NCI-H2081 (cell line): ENCODE measurements at places on chromosomes 12 and 14.

DNA sequence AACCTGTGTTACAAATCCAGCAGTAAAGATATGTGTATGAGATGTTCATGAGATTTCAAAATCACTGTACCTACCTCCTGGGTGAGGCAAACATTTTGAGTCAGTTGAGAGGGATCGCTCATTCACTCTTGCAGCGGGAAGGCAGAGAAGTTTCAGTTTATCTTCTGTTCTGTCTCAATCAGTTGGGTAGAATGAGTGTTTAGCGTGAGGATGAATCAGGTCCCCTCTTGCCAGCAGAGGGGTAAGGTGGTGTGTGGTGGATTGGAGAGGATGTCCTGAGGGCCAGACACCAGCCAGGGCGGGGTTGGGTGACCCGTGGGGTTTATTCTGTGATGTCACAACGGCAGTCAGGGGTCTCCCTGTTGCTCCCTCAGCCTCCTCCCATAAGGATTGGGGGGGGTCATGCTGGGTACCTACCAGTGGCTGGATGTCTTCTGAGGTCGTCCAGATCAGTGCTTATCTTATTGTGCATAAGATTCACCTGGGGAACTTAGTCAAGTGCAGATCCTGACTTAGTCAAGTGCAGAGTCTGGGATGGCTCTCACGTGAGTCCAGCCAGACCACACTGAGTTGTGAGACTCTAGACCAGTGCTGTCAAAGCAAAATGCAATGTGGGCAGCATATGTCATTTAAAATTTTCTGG, at the start of gene GSG1:
GSG1 (minus strand) TSS at position 277 of the 643 bp plus-strand sequence; CDS start at position 122, 155 bp downstream.
- no peak for DNase-seq

- DNase-seq: no peak
Observed at GRCh38 chr12:66637699-66638301, 41.1 kb downstream of the GRIP1 start.

- no peak for DNase-seq
Observed at GRCh38 chr12:103913100-103913499, 17.1 kb upstream of the HSP90B1 start.

GRCh38 chr12:69515394-69515930, 45.3 kb downstream of the FRS2 start:
- DNase-seq: no peak

- DNase-seq: no peak
Observed at GRCh38 chr14:80809663-80810062, 131.9 kb downstream of the CEP128 start.

GRCh38 chr12:4763549-4763948, 43.3 kb downstream of the GALNT8 start:
- peak; percentile 75 for DNase-seq

GRCh38 chr12:52022841-52023181, 16.1 kb downstream of the TAMALIN start:
- DNase-seq: no peak

- no peak for DNase-seq
Observed at GRCh38 chr14:95685978-95686922, at the start of gene TCL1B. TSS of gene TCL1B (plus strand) at chr14:95686426. CDS start at chr14:95686468, 42 bp downstream.

GRCh38 chr14:52352569-52352968, 38.5 kb downstream of the PTGER2 start:
- no peak for DNase-seq

- no peak for DNase-seq
Observed at GRCh38 chr12:53091756-53092155, 5.7 kb upstream of the IGFBP6 start.

- DNase-seq: no peak
Observed at GRCh38 chr12:51465491-51465890, 40.9 kb downstream of the SLC4A8 start.
